Sciatic nerve (tissue), 2 donors: ENCODE measurements at places on chromosomes 5 and 9.

- no peak for DNase-seq
Observed at GRCh38 chr9:98986866-98987651, 43.4 kb downstream of the COL15A1 start.

DNA sequence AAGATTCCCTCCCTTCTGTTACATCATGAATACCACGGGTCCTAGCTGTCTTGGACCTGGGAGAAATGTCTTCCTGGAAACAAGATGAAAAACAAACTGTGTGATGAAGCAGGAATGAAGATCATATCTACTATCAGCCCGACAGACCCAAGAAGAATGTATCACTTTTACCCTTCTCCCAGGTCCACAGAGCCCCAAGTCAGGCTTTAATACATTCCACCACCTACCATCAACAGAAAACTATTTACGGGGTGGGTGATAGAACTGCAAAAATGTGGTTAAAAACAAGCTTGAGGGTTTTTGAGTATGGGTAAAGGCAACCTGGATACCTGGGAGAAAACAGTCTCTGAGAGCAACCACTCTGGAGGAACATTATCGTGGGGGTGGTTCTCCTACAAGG is 327.0 kb downstream of the TRIM32 start:
- DNase-seq, result no peak

DNA sequence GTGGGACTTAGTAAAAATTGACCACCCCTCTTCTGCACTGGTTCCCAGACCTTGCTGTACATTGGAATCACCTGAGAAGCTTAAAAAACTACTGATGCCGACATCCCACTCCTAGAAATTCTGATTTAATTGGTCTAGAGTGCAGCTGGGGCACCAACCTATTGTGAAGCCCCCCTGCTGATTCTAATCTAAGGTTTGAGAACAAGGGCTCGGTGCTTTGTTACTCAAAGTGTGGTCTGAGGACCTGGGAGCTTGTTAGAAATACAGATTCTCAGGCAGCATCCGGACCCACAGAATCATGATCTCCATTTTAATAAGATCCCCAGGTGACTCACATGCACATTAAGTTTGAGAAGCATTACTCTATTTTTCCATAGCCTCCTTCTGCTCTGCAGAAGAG is 57.8 kb upstream of the LPAR1 start:
- DNase-seq, result no peak

- no peak for DNase-seq
Observed at GRCh38 chr5:136202469-136203205, 9.7 kb upstream of the SMIM32 start.

GRCh38 chr9:35716230-35716629 is 15.8 kb downstream of the TLN1 start:
- no peak for DNase-seq

DNA sequence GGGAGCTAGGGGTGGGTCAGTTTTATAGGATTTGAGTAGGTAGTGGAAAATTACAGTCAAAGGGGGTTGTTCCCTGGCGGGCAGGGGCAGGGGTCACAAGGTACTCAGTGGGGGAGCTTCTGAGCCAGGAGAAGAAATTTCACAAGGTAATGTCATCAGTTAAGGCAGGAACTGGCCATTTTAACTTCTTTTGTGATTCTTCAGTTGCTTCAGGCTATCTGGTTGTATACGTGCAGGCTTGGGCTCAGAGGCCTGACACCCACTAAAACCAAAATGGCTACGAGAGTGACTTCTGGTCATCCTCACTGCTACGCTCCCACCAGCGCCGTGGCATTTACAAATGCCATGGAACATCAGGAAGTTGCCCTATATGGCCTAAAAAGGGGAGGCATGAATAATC is 20.7 kb upstream of the NXNL2 start:
- DNase-seq, result no peak

- no peak for DNase-seq
Observed at GRCh38 chr5:157519579-157520253, 55.9 kb downstream of the ADAM19 start.

DNA sequence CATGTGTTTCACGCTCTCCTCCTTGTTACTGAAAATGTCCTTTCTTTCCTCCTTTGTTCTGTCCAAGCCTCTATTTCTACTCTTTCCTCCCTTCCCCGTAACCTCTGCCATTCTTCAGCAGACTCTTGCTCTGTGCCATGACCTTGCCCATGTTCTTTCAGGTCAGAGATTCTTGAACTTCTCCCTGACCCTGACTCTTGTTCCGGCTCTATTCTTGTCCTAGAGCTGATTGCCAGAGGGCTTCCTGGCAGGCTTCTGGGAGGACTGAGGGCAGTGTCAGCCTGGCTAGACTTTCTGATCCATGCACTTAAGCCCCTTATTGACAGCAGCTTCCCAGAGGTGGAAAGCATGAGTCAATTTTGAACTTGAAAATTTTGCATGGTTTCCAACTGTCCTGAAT is 174.2 kb downstream of the TMEM161B start:
- no peak for DNase-seq

- DNase-seq, result no peak
Observed at GRCh38 chr5:35803191-35803651, 53.5 kb upstream of the IL7R start.

GRCh38 chr9:2765250-2765880 is 48.1 kb downstream of the KCNV2 start:
- no peak for DNase-seq

DNA sequence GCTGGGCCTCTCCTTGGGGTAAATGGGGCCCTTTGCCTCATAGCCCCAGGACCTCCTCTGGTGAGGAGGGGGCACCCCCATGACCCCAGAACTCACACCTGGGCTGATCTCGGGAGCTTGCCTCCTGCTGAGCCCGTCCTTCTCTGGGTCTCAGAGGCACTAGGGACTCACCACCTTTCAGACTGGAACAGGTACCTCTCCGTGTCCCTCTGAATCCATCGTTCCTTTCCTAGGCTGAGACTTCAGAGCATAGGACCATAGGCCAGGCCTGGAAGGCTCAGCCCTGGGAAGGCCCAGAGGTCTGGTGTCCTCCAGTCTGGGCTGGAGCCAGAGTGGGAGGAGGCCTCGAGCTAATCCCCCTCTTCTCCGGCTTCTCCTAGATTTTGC is 97.9 kb downstream of the CACNA1B start:
- DNase-seq, result peak; percentile 12

- DNase-seq, result peak; percentile 45
Observed at GRCh38 chr5:1751026-1751863, 48.4 kb downstream of the MRPL36 start.

DNA sequence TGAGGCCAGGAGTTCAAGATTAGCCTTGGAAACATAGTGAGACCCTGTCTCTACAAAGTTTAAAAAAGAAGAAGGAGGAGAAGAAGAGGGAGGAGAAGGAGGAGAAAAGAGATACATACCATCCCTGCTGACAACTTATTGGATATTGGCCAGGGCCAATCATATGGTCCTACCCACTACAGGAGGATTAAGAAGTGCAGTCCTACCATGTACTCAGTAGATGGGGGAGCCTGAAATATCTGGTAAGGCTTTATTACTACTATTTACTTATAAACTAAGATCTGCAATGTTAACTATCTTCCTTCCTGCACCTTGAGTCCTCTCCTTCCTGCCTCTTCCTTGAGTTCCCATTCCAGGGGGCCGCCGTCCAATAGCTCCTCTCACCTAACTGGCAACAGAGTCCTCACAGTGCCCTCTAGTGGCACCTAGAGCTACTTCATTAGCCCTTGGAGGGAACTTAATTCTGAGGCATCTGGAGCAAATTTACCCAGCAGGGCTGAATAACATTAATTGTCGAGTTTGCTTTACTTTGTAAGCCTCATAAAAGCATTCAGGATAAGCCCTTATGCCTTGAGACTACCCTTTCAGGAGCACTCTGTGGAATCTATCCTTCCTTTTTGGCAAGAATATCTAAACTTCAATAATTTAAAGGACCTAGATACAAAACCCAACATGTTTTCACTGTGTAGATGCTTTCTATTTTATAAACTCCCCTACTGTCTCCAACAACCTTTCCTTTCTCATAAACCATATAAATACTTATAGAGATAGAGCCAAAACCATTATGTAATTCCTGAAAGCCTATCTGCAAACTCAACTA is 39.1 kb upstream of the RANBP6 start:
- DNase-seq, result peak; percentile 78

- no peak for DNase-seq
Observed at GRCh38 chr9:121734465-121734864, 83.0 kb downstream of the DAB2IP start.

DNA sequence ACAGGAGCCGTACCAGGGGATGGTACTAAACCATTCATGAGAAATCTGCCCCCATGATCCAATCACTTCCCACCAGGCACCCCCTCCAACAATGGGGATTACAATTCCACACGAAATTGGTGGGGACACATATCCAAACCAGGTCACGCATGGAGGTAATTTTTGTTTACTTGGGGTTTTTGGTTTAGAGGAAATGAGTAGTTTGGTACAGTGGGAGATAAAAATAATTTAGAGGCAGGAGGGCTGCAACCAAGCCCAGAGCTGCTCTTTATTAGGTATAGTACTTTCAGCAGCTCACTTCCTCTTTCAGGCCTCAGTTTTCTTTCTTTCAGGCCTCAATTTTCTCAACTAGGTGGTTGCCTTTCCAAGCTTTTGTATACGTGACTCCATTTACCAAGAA is 23.2 kb downstream of the PRUNE2 start:
- no peak for DNase-seq

GRCh38 chr9:136858844-136859757 is 7.0 kb downstream of the MAMDC4 start:
- DNase-seq, result peak; percentile 62

DNA sequence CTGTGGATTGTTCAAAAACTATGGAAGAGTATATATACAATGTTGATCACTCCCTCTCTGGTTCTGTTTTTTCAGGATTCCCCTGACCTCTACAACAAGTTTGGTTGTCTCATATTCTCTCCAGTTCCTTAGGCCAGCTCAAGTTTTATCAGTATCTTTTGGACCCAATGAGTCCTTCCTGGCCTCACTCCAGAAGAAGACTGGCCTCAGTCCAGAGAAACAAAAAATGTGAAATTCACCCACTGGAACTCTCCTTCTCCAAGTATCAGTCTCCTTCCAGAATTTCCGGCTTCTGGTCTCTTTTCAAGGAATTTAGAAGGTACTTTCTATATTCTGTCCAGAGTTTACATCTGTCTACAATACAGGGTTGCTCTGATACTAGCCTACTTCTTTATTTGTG is 537.8 kb upstream of the FTMT start:
- DNase-seq, result no peak

DNA sequence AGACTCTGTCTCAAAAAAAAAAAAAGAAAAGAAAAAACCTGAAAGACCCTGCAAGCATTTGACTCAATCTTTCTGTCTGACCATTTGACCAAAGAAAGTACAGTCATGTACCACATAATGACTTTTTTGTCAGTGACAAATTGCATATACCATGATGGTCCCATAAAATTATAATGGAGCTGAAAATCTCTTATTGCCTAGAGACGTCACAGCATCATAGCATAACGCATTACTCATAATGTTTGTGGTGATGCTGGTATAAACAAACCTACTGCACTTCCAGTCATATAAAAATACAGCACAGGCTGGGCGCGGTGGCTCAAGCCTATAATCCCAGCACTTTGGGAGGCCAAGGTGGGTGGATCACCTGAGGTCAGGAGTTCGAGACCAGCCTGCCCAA is 10.5 kb downstream of the ECM2 start:
- no peak for DNase-seq

- no peak for DNase-seq
Observed at GRCh38 chr9:73137286-73137899, 14.3 kb upstream of the ANXA1 start.

- DNase-seq, result peak; percentile 95
Observed at GRCh38 chr9:105447814-105448812, at the start of gene FSD1L. TSS of gene FSD1L (plus strand) at chr9:105448034. CDS start at chr9:105448221, 187 bp downstream.

- no peak for DNase-seq
Observed at GRCh38 chr9:87644659-87645058, 81.3 kb upstream of the CTSL start.

GRCh38 chr9:131613921-131614320 is 68.6 kb downstream of the PRRT1B start:
- no peak for DNase-seq

DNA sequence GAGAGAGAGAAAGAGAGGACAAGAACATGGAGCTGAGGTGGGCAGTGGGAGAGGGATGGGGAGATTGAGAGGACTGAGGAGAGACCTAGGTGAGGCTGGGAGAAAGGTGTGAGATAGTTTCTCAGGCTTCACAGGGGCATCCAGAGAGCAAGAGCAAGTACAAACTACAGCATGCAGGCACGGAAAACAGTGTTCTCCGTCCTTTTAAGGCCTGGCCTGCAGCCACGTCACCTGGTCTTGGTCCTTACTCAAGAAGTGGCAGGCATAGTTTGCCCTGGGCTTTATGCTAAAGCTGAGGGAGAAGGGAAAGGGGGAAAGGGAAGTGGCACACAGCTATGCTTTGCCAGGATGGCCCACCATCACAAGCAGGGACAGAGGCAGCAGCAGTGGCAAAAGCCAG is 65.7 kb downstream of the SIL1 start:
- no peak for DNase-seq

GRCh38 chr9:101513351-101513750 is 20.3 kb upstream of the RNF20 start:
- DNase-seq, result no peak
